ENCODE measurements at places on chromosomes 5 and 9.

GRCh38 chr5:115366223-115366622 is 69.8 kb upstream of the CCDC112 start:
- peak; percentile 98 for DNase-seq

- DNase-seq = no peak
Observed at GRCh38 chr9:109238125-109238524, 71.1 kb upstream of the FRRS1L start.

DNA sequence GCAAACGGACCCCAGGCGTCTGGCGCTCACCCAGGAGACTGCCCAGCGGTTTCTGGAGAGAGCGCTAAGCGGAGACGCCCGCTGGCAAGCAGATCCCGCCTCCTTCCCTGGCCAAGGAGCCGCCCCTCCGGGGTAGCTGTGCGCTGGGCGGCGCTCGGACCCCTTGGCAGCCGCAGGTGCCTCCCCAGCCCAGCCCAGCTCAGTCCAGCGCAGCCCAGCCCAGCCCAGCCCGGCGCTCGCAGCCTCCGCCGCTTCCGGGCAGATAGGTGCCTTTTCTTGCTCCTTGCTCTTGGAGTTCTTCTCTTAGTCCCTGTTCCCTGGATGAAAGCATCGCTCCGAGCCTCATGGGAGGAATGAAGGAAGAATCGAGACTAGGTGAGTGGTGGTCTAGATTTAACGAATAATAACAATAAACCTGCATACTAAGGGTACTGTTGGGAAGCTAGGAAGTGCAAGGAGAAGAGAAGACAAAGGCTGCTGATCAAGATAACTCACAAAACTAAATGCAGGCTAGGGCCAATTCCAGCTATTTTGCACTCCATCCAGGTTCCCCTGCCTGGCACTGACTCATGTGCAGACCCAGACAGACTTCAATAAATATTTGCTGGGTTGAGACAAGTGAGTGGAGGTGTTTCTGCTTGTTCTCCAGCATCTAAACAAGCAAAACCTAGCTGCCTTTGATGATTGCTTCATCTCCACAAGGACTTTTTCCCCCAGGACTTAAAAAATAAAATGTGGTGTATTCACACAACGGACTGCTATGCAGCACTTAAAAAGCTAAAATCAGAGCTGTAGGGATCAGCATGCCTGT is at the start of gene STK32A:
STK32A (plus strand) TSS at position 202 of the 811 bp plus-strand sequence. CDS start 4,609 bp downstream, outside the sequence.
- DNase-seq = peak; percentile 34

DNA sequence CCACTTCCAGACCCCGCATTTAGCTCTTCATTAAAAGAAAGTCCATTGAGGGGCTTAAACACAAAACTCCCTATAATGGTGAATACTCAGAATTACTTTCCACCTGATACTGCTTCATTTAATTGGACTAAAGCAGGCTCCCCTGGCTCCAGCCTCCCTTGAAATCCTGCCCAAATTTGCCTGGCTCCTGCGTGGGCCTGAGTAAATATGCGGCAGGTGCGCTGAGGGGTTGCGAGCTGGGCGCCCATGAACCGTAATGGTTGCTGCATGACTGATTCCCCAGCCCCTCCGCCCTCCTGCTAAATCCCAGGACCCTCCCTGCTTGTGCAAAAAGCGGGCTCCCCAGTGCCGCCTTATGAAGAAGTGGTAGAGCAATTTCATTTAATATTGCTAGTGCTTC is 639.7 kb downstream of the BNC2 start:
- DNase-seq = no peak

- DNase-seq = no peak
Observed at GRCh38 chr9:106587042-106587441, 275.9 kb upstream of the ZNF462 start.

- no peak for DNase-seq
Observed at GRCh38 chr5:35138232-35138631, 90.5 kb upstream of the AGXT2 start.

DNA sequence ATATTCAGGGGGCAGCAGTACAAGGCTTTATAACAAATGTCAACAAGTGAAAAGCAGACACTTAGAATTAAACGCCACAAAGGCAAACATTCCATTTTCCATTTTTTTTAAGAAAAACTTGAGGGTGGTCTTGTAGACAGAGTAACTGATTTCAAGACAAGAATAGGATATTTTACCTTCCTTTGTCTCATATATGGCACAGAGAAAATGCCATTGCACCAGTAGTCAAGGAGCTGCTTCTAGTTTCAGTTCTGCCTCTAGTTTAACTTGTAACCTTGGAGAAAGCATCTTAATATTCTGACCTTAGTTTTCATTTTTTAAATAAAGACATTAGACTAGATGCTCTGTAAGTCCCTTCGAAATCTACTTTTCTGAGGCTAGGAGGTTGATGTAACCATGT is 355.3 kb upstream of the KCNN2 start:
- no peak for DNase-seq

GRCh38 chr5:123735384-123735783 is 223.4 kb downstream of the CSNK1G3 start:
- DNase-seq = no peak

GRCh38 chr5:159877894-159878448 is 38.3 kb upstream of the ADRA1B start:
- DNase-seq = no peak

DNA sequence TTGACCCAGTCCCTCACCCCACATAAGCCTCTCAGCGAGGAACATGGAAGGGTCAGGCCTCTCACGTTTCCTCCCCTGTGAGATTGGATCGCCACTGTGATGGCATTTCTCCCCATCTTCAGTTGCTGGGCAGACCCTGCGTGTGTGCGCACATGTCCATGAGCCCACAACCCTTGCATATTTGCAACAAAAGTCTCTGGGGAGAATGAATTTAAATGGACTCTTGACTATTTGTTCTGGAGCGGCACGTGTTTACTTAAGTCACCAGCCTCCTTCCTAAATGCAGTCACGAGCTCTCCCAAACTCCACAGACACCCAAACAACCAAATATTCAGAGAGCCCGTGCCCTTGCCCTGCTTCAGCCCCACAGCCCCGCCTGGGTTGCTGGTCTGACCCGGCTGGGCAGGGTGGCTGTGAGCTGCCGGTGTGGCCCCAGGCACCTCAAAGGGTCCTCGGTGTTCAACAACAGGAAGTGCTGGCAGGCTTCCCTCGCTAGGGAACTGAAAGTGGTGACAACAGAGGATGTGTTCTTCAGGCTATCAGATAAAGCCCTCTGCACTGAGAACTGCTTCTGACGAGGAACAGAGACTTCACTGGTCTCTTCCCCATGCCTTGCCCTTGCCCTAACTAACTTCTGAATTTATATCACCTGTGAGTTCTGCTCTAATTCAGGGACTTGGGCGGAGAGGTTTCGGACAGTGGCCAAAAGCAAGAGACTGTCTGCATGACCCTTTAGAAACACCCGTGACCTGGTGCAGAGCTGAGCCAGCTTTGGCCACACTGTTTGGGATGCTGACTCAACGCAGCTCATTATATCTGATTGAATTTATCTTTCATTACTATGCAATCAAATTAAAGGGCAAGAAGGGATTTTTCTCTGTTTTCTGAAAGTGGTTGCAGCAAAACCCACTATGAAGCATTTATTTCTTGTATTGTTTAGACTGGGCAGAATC is 19.2 kb upstream of the CD180 start:
- peak; percentile 84 for DNase-seq

DNA sequence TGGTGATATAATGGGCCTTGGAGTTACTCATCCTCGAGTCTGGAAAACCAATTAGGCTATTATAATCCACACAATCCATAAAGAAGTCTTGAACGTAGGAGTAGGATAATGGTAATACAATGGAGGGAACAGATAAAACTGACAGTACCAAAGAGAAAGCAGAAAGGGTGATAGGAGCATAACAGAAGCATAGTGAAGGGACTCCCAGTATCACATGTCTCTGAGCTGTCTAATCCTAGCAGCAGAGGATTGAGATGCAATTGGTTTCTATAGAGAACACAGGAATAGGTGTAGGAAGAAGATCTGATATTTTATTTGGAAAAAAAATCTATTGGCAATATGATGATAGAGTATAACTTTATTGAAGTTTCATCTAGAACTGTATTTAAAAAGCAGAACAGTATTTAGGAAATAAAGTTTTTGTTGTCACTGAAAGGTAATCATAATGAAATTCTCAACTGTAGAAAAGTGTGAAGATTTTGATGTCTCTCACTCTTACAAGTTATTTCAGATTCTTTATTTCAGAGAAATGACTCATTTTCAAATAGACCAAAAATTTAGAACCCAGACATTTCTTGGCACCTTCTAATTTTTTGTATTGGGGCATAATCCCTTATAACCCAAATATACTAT is 25.4 kb downstream of the SRFBP1 start:
- no peak for DNase-seq

DNA sequence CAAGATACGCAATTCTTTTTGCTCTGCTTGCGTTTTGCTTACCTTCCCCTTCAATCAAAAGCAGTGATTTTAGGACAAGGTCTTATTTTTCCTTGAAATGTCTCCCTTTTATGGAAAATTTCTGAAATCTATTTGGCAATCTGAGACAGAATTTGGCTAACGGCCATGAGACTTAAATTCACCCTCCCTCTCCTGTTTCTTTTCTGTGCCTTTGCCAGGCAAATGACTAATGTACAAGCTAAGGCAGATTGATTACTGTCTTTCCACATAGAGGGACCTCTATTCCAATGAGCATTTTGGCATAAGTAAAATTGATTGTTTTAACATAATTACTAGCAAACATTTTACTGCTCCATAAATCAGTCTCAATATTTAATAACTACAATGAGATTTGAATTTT is 31.7 kb downstream of the FAM81B start:
- peak; percentile 4 for DNase-seq

- no peak for DNase-seq
Observed at GRCh38 chr5:122073864-122074263, 4.2 kb downstream of the LOX start.

DNA sequence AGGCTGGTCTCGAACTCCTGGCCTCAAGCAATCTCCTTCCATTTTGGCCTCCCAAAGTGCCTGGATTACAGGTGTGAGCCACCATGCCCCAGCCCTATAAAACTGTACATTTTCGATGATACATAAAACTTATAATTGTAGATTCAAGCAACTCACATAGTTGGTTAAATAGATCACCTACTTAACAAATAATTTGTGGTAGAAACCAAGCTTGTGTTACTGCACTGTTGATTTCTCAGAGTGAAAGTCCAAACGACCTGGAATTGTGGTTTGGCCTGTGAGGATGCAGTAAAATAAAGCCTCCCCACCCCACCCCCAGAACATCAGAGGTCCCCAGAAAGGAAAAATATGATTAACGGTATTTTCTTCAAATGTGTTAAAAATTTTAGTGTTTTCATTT is 92.7 kb downstream of the TRIO start:
- DNase-seq = no peak

DNA sequence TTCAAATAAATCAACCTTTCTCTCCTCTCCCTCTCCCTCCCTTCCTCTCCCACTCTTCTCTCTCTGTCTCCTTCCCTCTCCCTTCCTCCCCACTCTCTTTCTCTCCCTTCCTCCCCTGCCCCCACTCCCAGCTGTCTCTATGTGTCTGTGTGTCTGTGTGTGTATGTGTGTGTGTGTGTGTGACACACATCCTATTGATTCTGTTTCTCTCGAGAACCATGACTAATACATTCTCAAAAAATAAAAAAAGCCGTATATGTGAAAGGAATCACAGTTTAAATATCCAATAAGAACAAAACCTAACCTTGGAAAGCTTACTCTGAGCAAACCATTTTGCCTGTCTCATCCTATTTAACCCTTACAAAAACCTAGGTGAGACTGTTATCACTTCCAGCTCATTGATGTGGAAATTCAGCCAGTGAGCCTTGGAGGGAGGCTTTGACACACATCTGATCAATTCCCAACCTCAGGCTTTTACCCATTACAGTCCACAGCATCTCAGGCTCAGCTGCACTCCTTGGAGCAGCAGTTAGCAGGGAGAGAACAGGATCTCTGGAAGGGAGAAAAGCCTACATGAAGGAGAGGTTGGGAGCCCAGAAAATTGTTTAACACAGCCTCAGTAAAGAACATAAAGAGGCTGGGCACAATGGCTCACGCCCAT is 8.3 kb downstream of the HSD17B3 start:
- DNase-seq = peak; percentile 62

GRCh38 chr5:54544044-54544443 is 26.5 kb downstream of the SNX18 start:
- no peak for DNase-seq

- no peak for DNase-seq
Observed at GRCh38 chr5:117999939-118000549, 988.3 kb downstream of the DTWD2 start.

DNA sequence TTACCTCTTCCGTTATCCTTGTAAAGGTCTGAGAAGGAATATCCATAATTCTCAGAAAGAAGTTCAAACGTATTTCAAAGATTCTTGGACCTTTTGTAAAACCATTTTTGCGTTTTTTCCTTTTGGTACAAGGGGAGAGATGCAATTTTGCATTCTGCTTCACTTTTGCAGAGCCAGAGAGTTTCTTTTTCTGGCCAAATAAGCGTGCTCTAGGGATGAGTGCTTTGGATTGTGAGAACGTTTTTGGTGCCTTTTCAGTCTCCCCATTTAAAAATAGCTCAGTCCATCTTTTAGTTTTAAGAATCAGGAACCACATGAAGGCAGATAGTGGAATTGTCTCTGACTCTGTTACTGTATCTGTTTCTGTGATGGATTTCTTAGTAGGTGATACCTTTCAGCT is 1.5 kb downstream of the ARHGAP26 start:
- no peak for DNase-seq

GRCh38 chr5:96648023-96648422 is 14.2 kb upstream of the CAST start:
- DNase-seq = no peak

DNA sequence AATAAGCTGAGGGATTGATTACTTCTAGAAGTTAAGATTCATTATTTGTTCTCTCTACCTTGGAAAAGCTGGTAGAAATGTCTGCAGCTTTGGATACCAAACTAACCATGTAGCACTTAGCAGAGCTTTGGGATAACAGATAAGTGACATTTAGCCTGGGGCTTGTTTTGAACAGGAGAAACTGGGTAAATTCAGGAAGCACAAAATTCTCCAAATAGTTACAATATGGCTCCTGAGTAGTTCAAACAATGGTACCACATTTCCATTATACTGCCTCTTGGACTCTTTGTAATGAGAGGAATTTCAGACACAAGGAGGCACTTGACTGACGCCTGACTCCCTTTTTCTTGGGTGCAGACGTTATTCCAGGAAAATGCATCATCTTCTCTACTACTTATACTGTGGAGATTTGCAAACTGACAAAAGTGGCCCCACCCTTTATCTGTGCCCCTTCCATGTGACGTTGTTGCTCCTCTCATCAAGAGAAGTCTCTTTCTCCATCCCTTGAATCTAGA is 22.5 kb downstream of the PRUNE2 start:
- no peak for DNase-seq

- DNase-seq = no peak
Observed at GRCh38 chr5:8005416-8005815, 136.5 kb downstream of the MTRR start.

GRCh38 chr5:109105631-109106267 is 304.0 kb downstream of the PJA2 start:
- DNase-seq = peak; percentile 96

DNA sequence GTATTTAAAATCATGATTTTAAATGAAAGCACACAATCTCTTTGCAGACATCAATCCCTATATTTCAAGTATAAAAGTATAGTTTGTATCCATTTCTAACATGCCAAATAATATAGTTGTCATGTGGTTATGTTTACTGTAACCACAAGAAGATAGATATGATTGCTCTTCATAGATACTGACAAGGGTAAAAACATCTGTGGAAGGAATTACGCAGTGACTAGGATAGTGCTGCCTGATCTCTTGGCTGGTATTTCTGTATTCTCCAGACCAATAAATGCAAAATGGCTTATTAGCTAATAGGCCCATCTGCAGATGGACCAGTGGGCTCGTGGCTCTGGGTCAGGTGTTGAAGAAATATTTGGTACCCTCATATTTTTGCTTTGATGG is 34.9 kb upstream of the FBN2 start:
- DNase-seq = no peak

GRCh38 chr9:6460189-6460768 is 47.3 kb downstream of the UHRF2 start:
- no peak for DNase-seq
